ENCODE measurements at places on chromosomes 11 and 22. TPM values are rescaled to one million over a fixed set of nuclear protein-coding genes. Genes with fewer than 3 reads are reported as not detected.

The TRIM49 gene
- total RNA-seq, result not detected

The EIF4ENIF1 gene
- 21.5 TPM for total RNA-seq

The OR5B2 gene
- total RNA-seq, result not detected

The PARVG gene
- 18.2 TPM for total RNA-seq

The ZBTB16 gene
- 153 TPM for total RNA-seq

The OVOL1 gene
- not detected for total RNA-seq

The CECR2 gene
- total RNA-seq, result 1.1 TPM

The ALDH3B1 gene
- total RNA-seq, result 15.1 TPM

The LRRC56 gene
- total RNA-seq, result not detected

The UBQLN3 gene
- total RNA-seq, result 0.40 TPM

The APOA4 gene
- total RNA-seq, result not detected

The CRYBA4 gene
- not detected for total RNA-seq

The RAB36 gene
- 6.5 TPM for total RNA-seq

The FZD4 gene
- total RNA-seq, result 33.9 TPM

The ZNF280B gene
- total RNA-seq, result 0.47 TPM

The UBASH3B gene
- total RNA-seq, result 4.7 TPM

The CCDC73 gene
- total RNA-seq, result not detected

The OR51B2 gene
- total RNA-seq, result not detected

The CPSF7 gene
- total RNA-seq, result 42.6 TPM

The ANO3 gene
- 0.27 TPM for total RNA-seq

The GAL3ST1 gene
- total RNA-seq, result 3.0 TPM

The CHRM1 gene
- total RNA-seq, result 0.16 TPM

All from gastroesophageal sphincter (tissue), 4 donors.